RWPE2 (cell line): ENCODE measurements at places on chromosomes 7 and 10.

- no peak for DNase-seq
Observed at GRCh38 chr10:62390497-62391176, 16.5 kb downstream of the ZNF365 start.

- no peak for DNase-seq
Observed at GRCh38 chr7:121085922-121086321, 97.4 kb downstream of the CPED1 start.

DNA sequence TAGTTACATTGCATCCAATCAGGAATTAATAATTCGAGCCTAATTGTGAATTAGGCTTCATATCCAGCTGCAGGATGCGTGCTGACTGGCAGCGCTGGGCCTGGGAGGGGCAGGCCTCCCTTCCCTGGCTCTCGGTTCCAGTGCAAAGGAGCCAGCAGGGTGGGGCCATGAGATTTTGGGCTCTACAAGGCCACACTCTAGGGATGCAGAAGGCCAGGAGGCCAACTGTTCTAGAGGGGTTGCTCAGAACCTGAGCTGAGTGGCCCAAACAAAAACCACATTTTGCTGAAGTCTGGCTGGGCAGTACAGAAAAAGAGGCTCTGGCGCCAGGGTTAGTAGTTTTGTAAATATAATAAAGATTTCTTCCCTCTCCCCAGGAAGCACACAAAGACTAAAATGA is 72.3 kb downstream of the CLEC2L start:
- DNase-seq = no peak

- DNase-seq = no peak
Observed at GRCh38 chr7:18532813-18533212, 37.3 kb downstream of the HDAC9 start.

DNA sequence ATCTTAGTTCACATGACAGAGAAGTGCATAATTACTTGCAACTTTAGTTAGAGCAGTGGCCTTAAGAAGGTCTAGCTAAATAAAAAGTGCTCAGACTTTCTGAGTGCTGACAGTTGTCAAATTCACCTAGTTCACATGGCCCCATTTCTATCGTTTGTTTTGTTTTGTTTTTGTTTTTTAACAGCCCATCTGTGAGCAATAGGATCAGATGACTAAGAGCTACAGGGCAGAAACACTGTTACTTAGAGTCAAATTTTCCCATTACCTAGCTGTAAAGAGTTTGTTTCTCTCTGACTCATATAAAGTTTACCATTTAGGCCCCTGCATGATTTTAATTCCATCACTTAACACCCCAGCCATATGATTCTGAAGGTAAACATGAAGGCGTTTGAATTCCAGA is 18.8 kb downstream of the CAV1 start:
- DNase-seq = no peak

DNA sequence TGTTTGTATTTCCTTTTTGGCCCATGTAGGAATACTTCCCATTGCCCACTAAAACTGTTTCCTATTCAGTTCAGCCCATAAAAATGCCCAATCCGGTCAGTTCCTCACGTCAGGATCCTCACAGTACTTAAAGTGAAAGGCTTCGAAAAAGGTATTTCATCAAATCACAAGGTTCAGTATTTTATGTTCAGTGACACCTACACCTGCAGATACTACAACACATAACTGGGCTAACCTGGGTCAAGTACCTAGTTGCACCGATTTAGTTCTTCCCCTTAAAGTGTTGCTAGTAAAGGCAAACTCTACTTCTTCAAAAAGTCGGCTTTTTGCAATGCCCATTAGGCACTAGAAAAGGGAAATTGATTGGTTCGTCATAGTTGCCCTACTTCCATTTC is 1.1 kb downstream of the SNX13 start:
- no peak for DNase-seq

- DNase-seq = no peak
Observed at GRCh38 chr7:105044449-105045070, 30.6 kb downstream of the KMT2E start.

- no peak for DNase-seq
Observed at GRCh38 chr10:71031603-71032002, 143.2 kb upstream of the PCBD1 start.

DNA sequence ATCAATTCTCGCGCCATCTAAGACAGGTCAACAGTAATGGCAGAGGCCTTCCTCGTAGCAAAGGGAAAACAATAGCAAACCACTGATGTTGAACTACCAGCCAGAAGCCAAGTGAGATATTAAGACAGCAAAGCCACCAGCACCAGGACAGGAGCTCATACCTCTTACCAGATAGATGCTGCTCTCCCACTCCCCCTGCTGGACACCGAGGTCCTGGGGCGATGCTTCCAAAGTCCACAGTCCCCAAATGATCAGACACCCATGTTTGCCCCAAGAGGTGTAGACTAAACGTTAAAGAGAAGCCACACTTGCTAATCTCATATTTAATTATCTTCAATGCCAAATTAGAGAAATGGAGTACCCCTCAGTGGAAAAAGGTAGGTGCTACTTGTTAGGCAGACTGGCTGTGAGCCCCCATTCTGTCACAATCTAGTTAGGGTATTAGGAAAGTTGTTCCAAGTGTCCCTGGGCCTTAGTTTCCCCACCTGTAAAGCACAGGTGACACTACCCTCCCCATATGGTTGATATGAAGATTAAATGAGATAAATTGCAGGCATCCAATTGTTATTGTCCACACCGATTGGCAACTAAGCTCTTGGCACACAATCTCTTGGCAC is 39.9 kb downstream of the TOMM7 start:
- DNase-seq = no peak
